ENCODE measurements at places on chromosomes 1 and 21. TPM values are rescaled to one million over a fixed set of nuclear protein-coding genes. Genes with fewer than 3 reads are reported as not detected.
A peak's percentile ranks its signal among the peaks of the same experiment; 100 is the strongest.

- H3K27me3 ChIP-seq, result peaks cover 10% of the 10 kb centered on the region
- peak; percentile 77 for DNase-seq
- no peaks in the 10 kb centered on the region for H3K36me3 ChIP-seq
- peak overlapping the region; percentile 98 for H3K4me3 ChIP-seq
- peaks cover 37% of the 10 kb centered on the region for H3K4me1 ChIP-seq
Measured at GRCh38 chr21:26169611-26170470, 729 bp downstream of the APP start.

DNA sequence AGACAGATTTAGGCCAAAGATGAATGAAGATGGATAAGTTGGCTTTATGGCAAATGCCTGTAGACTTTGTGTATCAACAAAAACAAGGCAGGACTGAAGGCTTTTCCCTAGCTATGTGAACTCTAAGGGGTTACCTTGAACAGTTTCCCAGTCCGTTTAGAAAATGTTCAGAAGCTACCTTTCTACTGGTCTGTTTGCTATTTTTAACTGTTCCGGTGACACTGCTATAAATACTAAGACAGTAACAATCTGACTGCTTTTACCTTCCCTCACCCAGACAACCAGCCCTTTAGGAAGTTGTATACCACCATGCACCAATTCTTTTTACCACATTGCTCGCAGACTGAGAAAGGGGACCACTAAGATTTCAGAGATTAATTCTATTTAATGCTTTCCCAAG lies 102.2 kb downstream of the PHTF1 start:
- DNase-seq, result no peak
- H3K4me3 ChIP-seq, result no peak overlapping the region
- no peaks in the 10 kb centered on the region for H3K27me3 ChIP-seq
- peaks cover 5% of the 10 kb centered on the region for H3K4me1 ChIP-seq
- no peak overlapping the region for H3K27ac ChIP-seq
- H3K36me3 ChIP-seq, result no peaks in the 10 kb centered on the region

DNA sequence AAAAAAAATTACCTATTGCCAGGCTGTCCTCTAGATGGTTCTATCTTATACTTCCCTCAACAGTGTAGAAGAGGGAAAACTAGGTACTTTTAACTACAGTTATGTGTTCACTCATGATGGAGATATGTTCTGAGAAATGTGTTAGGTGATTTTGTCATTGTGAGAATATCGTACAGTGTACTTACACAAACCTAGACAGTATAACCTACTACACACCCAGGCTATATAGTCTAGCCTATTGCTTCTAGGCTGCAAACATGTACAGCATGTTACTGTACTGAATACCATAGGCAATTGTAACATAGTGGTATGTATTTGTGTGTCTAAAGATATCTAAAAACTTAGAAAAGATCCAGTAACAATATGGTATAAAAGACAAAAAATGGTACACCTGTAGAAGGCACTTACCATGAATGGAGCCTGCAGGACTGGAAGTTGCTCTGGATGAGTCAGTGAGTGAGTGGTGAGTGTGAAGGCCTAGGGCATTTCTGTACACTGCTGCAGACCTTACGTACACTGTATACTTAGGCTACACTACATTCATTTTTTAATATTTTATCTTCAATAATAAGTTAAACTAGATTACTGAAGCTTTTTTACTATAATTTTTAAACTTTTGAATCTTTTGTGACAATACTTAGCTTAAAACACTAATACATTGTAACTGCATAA lies 13.2 kb downstream of the MGST3 start:
- H3K27me3 ChIP-seq, result no peaks in the 10 kb centered on the region
- no peak for DNase-seq
- no peak overlapping the region for H3K4me3 ChIP-seq
- no peaks in the 10 kb centered on the region for H3K4me1 ChIP-seq

GRCh38 chr1:105386489-105386888 lies 1636.8 kb downstream of the AMY1C start:
- no peak overlapping the region for H3K4me3 ChIP-seq
- no peak overlapping the region for H3K27ac ChIP-seq
- DNase-seq, result no peak

GRCh38 chr1:41728403-41729202 lies 190.1 kb downstream of the HIVEP3 start:
- H3K27me3 ChIP-seq, result no peaks in the 10 kb centered on the region
- DNase-seq, result no peak
- H3K27ac ChIP-seq, result no peak overlapping the region

DNA sequence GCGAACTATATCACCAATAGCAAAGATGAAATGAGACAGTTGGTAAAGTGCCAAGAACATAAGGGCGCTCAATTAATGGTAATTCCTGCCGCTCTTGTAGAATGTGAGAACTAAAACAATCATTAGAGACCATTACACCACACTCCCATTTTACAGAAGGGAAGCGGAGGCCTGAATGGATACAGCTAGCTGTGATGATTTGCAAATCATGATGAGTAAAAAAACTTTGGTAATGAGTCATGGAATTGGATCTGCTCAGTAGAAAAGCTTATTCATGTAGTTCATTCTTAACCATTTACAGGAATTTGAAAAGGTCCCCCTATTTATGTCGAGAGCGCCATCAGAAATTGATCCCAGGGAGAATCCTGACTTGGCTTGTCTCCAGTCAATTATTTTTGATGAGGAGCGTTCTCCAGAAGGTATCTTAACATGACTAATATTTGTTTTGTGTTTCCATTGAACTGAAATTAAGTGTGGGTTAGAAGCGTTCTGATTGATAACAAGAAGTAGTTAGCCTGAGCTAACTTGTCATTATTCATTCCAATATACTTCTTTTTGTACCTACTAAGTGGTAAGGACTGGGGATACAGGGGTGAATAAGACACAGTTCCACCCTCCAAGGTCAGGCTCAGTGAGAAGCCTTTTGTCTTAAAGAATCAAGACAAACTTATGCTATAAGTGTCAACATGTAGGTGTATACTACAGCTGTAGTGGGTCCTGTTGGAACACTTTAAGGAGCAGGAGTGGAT lies 812 bp downstream of the TTC4 start:
- peaks cover 4% of the 10 kb centered on the region for H3K36me3 ChIP-seq
- no peaks in the 10 kb centered on the region for H3K27me3 ChIP-seq
- no peak overlapping the region for H3K27ac ChIP-seq
- H3K4me3 ChIP-seq, result peak overlapping the region; percentile 87
- H3K4me1 ChIP-seq, result peaks cover 7% of the 10 kb centered on the region

DNA sequence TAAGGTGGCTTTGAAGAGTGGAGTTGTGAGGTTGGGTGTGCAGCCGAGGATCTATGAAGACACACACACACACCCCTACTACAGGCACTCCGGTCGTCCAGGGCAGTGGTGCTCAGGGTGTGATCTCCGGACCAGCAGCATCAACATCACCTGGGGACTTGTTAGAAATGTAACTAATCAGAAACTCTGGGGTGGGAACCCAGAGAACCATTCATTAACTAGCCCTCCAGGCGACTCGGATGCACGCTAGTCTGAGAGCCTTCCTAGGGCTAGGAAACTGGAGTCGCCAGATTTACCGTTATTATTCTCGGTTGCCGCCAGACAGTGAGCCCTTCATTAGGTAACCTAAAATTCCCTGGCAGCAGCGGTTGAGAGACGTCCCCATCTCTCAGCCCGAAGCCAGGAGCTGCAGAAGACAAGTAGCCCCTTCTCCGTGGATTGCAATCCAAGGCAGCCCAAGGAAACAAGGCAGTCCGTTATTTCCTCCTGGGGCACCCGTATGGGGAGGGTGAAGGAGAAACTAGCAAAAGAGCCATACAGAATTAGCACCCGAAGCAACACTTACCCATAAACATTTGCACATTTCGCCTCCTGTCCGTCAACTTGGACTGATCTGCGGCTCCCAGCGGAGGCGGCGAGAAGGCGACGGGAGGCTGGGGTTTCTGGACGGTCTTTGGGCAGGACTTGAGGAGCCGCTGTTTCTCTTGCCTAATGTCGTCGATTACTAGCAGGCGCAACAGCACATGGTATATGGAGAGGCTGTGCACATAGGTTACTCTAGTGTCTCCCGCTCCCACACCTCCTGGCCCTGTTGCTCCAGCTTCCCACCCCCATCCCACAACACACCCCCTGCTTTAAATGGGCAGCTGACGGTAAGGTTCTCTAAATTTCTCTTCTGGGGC lies 2.9 kb upstream of the CCN1 start:
- H3K36me3 ChIP-seq, result no peaks in the 10 kb centered on the region
- DNase-seq, result peak; percentile 51
- no peak overlapping the region for H3K27ac ChIP-seq
- peaks cover 30% of the 10 kb centered on the region for H3K4me1 ChIP-seq
- H3K27me3 ChIP-seq, result peaks cover 48% of the 10 kb centered on the region

- no peaks in the 10 kb centered on the region for H3K27me3 ChIP-seq
- H3K27ac ChIP-seq, result no peak overlapping the region
- H3K4me1 ChIP-seq, result peaks cover 32% of the 10 kb centered on the region
- peak; percentile 61 for DNase-seq
- H3K36me3 ChIP-seq, result no peaks in the 10 kb centered on the region
Measured at GRCh38 chr1:16979475-16980327, 719 bp downstream of the MFAP2 start.

GRCh38 chr1:211732293-211732980 lies 57.0 kb upstream of the NEK2 start:
- no peaks in the 10 kb centered on the region for H3K27me3 ChIP-seq
- H3K36me3 ChIP-seq, result no peaks in the 10 kb centered on the region
- DNase-seq, result no peak
- H3K4me1 ChIP-seq, result peaks cover 4% of the 10 kb centered on the region
- no peak overlapping the region for H3K4me3 ChIP-seq

DNA sequence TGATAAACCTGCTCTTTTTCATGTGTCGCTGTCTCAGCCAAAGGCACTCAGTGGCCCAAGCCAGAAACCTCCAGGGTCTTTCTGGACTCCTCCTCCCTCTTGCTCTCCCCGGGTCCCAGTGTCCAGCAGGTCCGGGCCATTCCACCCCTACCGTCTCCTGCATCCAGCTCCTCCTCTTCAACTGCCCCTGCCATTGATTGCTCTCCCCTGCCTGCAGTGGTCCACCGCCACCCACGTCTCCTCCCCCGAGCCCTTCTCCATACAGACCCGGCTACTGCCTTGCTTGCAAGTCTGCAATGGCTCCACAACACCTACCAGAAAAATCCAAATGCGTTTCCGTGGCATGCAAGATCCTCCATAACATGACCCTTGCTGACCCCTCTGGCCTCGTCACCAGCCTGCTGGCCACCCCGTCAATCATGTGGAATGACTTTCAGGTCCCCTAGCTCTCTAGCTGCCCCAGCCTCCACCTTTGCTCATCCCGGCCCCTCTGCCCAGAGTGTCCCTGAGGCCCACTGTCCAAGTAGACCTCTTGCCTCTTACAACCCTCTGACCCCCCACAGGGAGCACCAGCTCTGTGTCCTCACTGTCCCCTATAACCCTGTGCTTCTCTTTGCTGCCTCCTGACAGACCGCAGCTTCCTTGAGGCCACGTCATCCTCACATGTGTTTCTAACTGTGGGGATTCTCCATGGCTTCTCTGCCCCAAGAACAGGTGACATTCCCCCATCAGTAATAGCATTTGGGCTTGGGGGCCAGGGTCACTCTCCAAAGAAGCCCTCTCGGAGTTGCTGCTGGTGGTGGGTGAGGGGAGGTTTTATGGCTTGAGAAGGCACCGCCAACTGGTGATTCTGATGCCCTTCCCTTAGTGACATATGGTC lies 15.0 kb downstream of the CACNA1S start:
- no peak overlapping the region for H3K4me3 ChIP-seq
- no peaks in the 10 kb centered on the region for H3K36me3 ChIP-seq
- H3K4me1 ChIP-seq, result peaks cover 20% of the 10 kb centered on the region
- no peaks in the 10 kb centered on the region for H3K27me3 ChIP-seq
- no peak for DNase-seq

GRCh38 chr1:117567435-117567834 lies 38.4 kb upstream of the TENT5C start:
- no peaks in the 10 kb centered on the region for H3K36me3 ChIP-seq
- DNase-seq, result no peak
- no peaks in the 10 kb centered on the region for H3K27me3 ChIP-seq
- H3K4me1 ChIP-seq, result peaks cover 10% of the 10 kb centered on the region

GRCh38 chr1:163874070-163874469 lies 552.3 kb downstream of the NUF2 start:
- H3K4me3 ChIP-seq, result no peak overlapping the region
- H3K36me3 ChIP-seq, result no peaks in the 10 kb centered on the region
- no peak overlapping the region for H3K27ac ChIP-seq
- DNase-seq, result no peak

DNA sequence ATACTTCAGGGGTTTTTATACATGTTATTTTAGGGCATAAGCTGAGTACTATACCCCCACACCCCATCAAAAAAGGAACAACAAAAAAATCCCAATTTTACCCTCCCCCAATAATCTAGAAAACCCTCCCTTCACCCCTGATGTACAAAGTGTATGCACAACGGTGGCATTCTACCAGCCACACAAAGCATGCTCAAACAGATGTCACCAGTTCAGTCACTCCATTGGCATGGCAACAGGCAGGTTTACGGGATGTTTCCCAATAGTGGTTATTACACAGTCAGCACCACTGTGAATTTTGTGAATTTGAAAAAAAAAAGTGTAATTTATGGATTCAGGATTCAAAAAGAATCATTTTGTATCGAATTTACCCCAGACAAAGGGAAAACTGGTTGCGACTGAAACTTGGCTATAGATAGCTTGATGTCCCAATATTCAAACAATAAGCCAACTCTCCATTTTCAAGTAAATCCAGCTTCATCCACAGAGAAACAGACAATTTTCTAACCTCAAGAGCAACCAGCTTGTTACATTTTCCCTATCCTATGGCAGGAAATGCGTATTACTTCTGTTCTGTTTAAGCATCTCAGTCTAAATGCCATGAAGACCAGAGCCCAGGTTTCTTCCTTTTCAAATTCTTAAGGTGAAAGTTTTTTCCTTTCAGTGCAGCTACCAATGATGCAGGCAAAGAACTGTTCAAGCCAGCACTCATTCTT lies 34.0 kb upstream of the SLC45A3 start:
- H3K4me1 ChIP-seq, result no peaks in the 10 kb centered on the region
- no peaks in the 10 kb centered on the region for H3K27me3 ChIP-seq

- no peak overlapping the region for H3K4me3 ChIP-seq
- H3K4me1 ChIP-seq, result peaks cover 19% of the 10 kb centered on the region
- no peak overlapping the region for H3K27ac ChIP-seq
Measured at GRCh38 chr1:182685215-182685614, 828 bp upstream of the RGS8 start.

Gene GUCA2A
- total RNA-seq, result not detected

Gene C1orf210
- total RNA-seq, result not detected

Gene RNU1-3
- total RNA-seq, result under 0.01 TPM

Gene LRRC40
- total RNA-seq, result 88.1 TPM

Gene SH2D1B
- total RNA-seq, result not detected

Gene SCAF4
- total RNA-seq, result 27.0 TPM
